Cerebellum (tissue), 4 donors: ENCODE measurements at places on chromosomes 1 and 21. TPM values are rescaled to one million over a fixed set of nuclear protein-coding genes. Genes with fewer than 3 reads are reported as not detected.

Gene CLCA2
- total RNA-seq = not detected

Gene HPDL
- 1.3 TPM for total RNA-seq

- DNase-seq = no peak
These were observed 27.0 kb downstream of the STYXL2 start for GRCh38 chr1:167120899-167121298.

DNA sequence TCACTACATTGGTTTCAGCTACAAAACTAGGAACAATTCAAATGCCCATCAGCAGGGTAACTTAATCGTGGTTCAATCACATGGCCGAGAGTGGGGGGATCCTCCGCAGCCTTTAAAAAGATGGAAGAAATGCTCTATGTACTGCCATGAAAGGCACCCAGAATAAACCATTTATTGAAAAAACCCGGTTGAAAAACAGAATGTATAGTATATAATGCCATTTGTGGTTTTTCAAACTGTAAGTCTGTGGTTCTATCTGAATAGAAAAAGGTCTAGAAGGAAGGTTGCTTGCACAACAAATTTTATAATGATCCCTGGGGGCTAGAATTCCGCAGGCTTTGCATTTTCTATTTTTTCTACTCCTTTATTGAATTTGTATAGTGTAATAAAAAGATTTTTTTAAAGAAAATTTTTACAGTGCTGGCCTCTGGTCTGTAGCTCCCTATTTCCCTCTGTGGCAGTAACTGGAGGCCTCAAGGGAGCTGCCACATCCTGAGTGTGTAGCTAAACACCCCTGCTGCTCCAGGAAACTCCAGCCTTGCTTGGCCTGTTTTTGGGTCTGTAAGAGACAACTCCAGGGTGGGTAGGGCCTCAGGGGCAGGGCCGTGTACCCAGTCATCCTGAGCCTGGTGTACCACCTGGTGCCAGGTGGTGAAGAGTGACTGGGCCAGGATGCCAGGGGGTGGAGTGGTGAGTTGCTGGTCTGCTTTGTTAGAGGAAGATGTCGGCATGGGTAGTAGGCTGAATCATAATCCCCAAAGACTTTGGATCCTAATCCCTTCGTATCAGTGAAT is 51.5 kb upstream of the EPS8L3 start:
- no peak for DNase-seq

- no peak for DNase-seq
These were observed 2.4 kb upstream of the TARS2 start for GRCh38 chr1:150484861-150485260.

Gene SMPDL3B
- 0.73 TPM for total RNA-seq

GRCh38 chr1:184190616-184191015 is 139.1 kb downstream of the TSEN15 start:
- no peak for DNase-seq

Gene CCDC17
- total RNA-seq = 1.00 TPM

DNA sequence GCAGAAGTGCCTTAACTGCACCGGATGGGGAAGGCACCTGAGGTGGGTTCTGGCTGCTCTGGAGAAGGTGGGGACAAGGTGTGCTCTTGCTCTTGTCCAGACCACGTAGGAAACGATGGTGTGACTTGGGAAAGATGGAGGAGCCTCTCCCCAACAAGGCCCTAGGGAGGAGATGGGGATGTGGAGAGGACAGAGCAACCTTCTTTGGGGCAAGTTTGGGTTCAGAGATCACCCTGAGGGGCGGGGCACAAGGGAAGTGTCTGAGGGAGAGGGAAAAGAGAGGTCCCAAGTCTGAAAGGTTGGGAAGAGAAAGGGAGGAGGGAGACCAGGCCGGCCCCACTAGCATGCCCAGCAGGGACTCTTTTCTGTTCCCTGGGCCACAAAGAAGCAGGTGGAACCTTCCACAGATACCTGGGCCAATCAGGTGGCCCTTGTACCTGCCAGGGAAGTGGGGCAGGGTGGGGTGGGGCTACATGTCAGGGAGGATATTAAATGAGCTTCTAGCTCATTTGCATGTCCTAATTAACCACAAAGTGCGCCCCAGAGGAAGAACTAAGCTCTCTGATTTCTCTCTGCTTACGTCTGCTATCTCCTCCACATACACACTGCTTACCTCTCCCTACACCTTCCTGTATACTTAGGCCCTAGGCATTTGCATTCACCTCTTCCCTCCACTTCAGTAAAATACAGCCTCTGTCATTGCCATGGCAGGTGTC is 15.9 kb downstream of the INKA2 start:
- DNase-seq = no peak

- no peak for DNase-seq
These were observed 235.2 kb upstream of the RAB4A start for GRCh38 chr1:229035748-229036082.

DNA sequence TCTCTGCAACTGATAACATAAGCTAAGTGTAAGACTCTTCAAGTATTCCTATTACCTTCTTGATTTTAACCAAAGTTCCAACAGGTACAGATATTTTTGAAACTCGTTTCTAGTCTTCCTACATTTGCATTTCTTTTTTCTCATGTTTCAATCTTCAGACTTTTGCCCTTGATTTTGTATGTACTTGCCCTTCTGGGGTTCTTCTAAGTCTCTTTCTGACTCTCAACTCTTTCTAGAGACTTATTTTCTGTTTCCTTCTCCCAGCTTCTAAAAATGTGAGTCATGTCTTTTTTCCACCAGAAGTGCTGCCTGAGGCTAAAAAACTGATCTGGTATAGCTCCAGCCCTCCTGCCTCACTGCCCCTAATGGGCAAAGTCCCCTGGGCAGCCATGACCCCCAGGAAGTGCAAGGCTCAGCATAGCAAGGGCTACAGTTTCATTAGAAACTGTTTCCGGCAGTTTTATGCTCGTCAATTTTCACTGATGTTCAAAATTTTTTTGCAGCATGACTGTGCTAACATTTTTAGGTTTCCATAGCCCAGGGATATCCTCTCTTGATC is 265.9 kb downstream of the SEC16B start:
- DNase-seq = no peak

DNA sequence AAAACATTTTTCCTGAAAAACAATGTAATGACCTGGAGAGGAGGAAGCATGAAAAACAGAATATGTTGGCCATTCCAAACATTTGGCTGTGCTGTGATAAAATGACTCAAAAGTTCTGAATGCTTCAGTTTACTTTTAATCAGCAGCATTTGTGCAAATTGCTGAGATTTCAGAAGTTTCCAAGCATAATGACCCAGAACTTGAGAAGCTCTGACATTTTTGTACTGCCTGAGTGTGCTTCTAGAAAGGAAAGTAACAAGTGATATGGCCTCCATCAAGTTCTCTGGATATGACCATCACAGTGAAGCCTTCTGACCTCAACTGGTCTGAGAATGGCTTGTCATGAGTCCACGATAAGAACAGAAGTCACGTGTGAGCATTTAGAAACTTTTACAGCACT is 283.4 kb upstream of the ZRANB2 start:
- no peak for DNase-seq

GRCh38 chr1:114482585-114482984 is 28.4 kb downstream of the TRIM33 start:
- no peak for DNase-seq
